ENCODE measurements at places on chromosomes 16 and 17.

DNA sequence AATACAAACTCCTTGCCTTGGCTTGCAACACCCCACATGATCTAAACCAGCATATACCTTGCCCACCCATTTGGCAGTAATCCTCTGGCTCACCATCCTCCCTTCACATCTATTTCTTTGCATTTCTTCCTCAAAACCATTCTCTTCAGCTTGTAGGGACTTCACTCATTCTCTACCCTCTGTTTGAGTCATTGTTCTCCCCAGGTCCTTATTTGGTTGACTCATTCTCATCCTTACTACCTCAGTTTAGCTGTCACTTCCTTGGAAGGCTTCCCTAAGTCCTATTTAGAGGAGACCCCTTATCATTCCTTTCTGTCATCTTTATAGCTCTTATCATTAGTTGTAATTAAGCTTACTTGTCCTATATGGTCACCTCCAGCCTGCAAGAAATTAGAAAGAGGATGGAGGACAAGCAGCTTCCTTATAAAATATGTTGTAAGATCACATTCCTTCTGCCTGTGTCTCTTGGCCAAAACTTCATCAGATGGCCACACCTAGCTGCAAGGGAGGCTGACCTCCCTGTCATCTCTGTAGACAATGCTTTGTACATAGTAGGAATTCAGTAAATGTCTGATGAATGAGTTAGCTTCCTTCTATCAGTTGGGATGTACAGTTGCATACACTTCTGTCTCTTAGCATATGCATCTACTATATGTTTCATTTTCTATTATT, 1.7 kb downstream of the TTC19 start:
- no peak for DNase-seq

DNA sequence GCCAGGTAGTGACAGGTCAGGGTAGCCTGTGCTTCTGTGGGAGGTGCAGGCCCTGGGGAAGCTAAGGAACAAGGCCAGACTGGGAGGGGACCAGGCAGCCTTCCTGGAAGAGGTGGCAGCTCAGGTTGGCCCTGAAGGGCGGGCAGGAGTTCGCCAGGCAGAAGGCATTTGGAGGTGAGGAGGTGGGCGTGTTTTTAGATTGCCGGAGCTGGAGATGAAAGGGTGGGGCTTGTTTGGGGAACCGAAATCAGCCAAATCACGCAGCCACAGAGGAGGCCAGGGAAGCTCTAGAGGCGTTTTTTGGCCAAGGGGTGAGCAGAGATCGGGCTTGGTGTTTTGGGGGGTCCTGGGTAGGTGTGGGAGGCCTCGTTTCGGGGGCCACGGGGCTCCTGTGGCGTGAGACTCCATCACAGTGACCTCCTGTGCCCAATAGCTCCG, 7.6 kb downstream of the ADCY7 start:
- DNase-seq, result no peak

DNA sequence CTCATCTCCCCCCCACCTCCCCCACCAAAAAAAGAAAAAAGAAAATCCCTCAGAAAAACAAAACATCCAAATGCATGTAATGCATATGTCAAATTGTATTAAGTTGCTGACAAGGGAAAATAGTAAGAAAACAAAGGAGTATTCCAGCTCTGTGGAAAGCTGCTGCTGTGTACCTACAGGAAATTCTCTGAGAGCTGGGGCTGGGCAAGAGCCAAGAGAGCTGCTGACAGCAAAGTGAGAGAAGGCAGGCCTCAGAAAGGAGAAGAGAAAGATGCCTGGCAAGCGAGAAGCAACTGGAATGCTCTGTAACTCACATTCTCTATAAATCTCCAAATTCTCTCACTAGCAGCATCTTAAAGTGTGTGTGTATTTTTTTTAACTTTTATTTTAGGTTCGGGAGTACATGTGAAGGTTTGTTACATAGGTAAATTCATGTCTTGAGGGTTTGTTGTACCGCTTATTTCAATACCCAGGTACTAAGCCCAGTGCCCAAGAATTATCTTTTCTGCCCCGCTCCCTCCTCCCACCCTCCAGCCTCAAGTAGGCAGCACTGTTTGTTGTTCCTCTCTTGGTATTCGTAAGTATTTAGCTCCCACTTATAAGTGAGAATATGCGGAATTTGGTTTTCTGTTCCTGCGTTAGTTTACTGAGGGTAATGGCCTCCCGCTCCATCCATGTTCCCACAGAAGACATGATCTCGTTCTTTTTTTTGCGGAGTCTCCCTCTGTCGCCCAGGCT, 24.4 kb downstream of the CNTROB start:
- DNase-seq, result no peak

GRCh38 chr16:528111-529011, 849 bp downstream of the CAPN15 start:
- DNase-seq, result no peak

GRCh38 chr16:23385441-23385840, 67.5 kb downstream of the COG7 start:
- no peak for DNase-seq
